ENCODE measurements at places on chromosomes 12 and 14.

GRCh38 chr14:92759300-92759678 is 10.9 kb upstream of the LGMN start:
- H3K4me3 ChIP-seq, result no peak overlapping the region
- H3K36me3 ChIP-seq, result no peaks in the 10 kb centered on the region
- no peak for DNase-seq
- no peaks in the 10 kb centered on the region for H3K4me1 ChIP-seq
- no peak overlapping the region for H3K27ac ChIP-seq

DNA sequence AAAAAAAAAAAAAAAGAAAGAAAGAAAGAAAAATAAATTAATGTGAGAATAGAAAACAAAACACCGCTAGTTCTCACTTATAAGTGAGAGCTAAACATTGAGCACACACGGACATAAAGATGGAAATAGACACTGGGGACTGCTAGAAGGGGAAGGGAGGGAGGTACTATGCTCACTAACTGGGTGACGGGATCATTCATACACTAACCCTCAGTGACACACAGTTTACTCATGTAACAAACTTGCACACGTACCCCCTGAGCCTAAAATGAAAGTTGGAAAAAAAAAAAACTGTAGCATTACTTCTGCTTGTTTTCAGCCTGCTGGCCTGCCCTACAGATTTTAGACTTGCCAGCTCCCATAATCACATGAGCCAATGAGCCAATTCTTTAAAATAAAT is 10.5 kb upstream of the PRMT5 start:
- H3K36me3 ChIP-seq, result peaks cover 3% of the 10 kb centered on the region
- H3K27ac ChIP-seq, result no peak overlapping the region
- no peaks in the 10 kb centered on the region for H3K4me1 ChIP-seq

DNA sequence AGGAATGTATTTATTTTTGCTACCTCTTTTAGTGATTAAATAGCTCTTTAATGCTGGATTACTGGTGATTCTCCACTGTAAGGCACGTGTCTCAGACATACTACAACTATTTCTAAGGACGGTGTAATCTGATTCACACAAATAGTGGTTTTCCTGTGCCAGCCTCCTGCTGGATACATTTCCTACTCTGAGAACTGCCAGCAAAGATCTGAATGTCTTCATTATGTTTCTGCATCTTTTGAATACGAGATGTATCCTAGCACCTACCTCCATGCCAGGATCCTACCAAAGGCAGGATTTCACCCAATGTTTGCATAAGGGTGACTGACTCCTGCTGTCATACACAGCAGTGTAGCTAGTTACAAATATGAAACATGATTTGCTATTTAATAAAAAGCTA is 120.6 kb downstream of the PRICKLE1 start:
- no peak for DNase-seq
- H3K4me1 ChIP-seq, result peaks cover 11% of the 10 kb centered on the region
- H3K36me3 ChIP-seq, result peaks cover 11% of the 10 kb centered on the region
- H3K4me3 ChIP-seq, result peak overlapping the region; percentile 25
- H3K27ac ChIP-seq, result no peak overlapping the region

DNA sequence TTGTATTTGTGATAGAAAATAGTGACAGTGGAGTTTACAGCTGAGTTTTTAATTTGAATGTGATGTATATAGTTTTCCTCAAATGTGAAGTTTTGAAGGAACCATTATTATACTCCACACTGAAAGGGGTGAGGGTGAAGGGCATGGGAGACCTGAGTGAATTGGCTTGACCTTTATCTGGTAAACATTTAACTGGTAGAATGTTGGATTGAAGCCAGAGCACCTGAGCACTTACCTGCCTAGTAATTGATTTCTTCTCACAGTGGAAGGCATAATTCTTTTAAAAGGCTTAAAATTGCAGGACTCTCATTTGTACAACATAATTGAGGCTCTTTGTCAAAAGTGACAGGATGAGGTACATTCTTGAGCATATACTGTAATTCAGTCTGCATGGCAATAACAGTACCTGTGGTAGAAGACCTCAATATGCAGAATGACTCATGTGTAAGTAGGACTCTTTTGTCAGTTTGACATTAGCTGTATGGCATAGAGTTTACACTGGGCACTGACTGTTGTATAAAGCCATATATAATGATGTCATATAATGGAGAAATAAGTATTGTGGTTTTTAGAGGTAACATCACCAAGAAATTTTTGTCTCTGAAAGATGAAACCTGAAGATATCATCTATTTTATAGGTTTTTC is 309.6 kb downstream of the TMTC2 start:
- H3K36me3 ChIP-seq, result no peaks in the 10 kb centered on the region
- H3K4me1 ChIP-seq, result no peaks in the 10 kb centered on the region
- DNase-seq, result no peak
- no peak overlapping the region for H3K27ac ChIP-seq
- no peaks in the 10 kb centered on the region for H3K27me3 ChIP-seq

DNA sequence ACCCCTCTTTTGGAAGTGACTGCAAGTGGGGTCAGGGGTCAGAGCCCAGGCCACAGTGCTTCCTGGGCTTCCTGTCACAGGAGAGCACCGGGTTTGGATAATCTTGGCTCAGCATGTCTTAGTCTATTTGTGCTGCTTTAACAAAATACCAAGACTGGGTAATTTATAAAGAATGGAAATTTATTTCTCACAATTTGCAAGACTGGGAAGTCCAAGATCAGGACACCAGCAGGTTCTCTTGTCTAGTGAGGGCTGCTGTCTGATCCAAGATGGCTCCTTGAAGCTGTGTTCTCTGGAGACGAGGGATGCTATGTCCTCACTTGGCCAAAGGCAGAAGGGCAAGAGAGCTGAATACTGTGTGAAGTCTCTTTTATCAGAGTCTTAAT is 74.1 kb downstream of the RIN3 start:
- peak overlapping the region; percentile 96 for H3K27ac ChIP-seq
- H3K4me3 ChIP-seq, result no peak overlapping the region
- no peaks in the 10 kb centered on the region for H3K27me3 ChIP-seq
- DNase-seq, result no peak
- peaks cover 62% of the 10 kb centered on the region for H3K4me1 ChIP-seq
- no peaks in the 10 kb centered on the region for H3K36me3 ChIP-seq

- no peaks in the 10 kb centered on the region for H3K36me3 ChIP-seq
- H3K27me3 ChIP-seq, result peaks cover 26% of the 10 kb centered on the region
- peak overlapping the region; percentile 51 for H3K4me3 ChIP-seq
- H3K27ac ChIP-seq, result no peak overlapping the region
- DNase-seq, result no peak
These were observed 1.7 kb downstream of the OTX2 start for GRCh38 chr14:56808383-56809269.

DNA sequence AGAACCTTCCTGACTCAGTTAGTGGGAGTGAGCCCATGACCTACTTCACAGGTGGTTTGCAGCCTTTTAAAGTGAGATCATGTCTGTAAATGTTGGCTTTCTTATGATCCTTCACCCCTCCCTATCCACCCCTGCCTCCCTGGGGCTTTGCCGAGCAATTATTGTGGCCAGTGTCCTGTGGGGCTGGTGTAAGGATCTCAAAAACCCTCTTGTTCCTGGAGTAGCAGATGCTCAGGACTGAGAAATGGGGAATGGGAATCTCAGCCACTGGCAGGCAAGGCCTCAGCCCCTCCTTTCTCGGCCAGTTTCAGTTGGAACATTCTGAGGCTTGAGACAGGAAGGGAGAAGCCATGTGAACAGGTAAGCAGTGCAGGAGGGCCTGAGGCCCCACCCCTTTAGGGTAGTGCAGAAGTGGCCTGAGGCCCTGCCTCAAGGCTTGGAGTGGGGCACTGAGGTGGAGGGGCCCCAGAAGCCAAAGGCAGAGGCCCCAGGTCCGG is 53.8 kb downstream of the PLEKHG3 start:
- no peaks in the 10 kb centered on the region for H3K36me3 ChIP-seq
- H3K27me3 ChIP-seq, result no peaks in the 10 kb centered on the region
- H3K27ac ChIP-seq, result peak overlapping the region; percentile 35
- H3K4me1 ChIP-seq, result peaks cover 64% of the 10 kb centered on the region
- H3K4me3 ChIP-seq, result no peak overlapping the region

DNA sequence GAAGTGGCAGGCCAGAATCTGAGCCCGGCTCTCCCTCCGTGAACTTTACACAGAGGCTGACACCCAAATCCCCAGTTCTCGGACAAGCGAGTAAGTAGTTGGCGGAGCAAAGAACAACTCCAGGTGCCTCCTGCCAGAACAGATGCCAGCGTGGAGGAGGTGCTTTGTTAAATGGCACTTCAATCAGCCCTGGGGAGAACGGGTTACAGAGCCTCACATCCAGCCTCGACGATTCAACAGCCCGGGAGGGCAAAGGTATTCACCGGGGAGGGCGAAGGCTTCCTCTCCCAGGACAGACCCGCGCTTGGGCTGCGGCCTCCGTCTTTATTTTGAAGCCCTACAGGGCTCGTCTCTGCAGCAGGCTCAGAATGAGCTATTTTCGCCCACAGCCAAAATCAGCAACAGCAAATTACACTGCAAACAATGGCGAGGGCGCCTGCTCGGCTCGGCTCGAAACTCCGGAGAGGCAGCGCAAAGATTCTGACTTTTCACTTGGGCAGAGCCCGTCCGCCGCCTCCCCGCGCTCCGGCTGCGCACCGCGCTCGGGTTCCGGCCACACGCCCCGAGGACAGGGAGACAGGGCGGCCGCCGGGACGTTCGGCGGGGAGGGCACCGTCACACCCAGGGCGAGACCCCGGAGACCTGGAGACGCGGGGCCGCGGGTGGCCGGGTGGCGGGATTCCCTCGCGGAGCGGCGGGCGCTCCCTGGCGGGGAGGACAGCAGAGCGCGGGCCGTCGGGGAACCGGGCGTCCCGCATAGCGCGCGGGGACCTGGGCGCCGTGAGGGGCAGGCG is 811 bp downstream of the TMCC3 start:
- no peak for DNase-seq
- no peaks in the 10 kb centered on the region for H3K36me3 ChIP-seq
- H3K4me1 ChIP-seq, result peaks cover 8% of the 10 kb centered on the region
- H3K27me3 ChIP-seq, result no peaks in the 10 kb centered on the region
- peak overlapping the region; percentile 91 for H3K4me3 ChIP-seq

DNA sequence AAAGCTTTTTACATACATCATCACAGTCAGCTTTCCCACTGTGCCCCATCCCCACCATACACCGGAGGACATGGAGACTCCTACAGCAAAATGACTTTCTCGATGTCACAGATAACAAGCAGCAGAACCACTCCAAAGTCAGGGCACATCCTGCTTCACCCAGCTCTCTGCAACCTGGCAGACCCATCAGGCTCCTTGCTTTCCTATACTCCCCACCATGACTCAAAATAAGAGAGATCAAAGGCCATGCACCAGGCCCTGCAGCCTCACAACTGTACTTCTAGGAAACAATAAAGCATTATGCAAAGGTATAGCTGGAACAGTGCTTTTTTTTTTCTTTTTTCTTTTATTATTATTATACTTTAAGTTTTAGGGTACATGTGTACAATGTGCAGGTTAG is 187.4 kb downstream of the DPF3 start:
- H3K36me3 ChIP-seq, result no peaks in the 10 kb centered on the region
- peaks cover 7% of the 10 kb centered on the region for H3K4me1 ChIP-seq
- no peak overlapping the region for H3K4me3 ChIP-seq
- H3K27ac ChIP-seq, result no peak overlapping the region

DNA sequence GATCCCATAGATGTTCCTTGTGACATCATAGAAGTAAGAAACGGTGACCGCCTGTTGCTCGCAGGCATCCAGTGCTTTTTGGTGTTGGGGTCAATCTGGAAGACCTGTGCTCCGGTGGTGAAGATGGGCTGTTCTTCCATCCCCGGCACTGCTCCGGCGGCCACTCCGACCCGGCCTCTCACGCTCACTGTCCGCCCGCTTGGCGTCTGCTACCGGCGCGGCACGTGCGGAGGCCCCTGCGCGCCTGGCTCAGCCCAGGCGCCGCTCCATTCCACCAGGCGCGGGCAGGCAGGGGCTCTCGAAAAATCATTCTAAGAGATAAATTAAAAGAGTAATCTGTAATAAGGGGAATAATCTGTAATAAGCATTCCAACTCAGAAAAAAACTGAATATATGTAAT is 934.5 kb downstream of the TMEM121 start:
- H3K4me1 ChIP-seq, result no peaks in the 10 kb centered on the region
- H3K27me3 ChIP-seq, result no peaks in the 10 kb centered on the region
- H3K36me3 ChIP-seq, result no peaks in the 10 kb centered on the region
- H3K27ac ChIP-seq, result no peak overlapping the region
- no peak for DNase-seq
- H3K4me3 ChIP-seq, result no peak overlapping the region

- DNase-seq, result no peak
- no peak overlapping the region for H3K27ac ChIP-seq
- H3K4me3 ChIP-seq, result peak overlapping the region; percentile 56
- H3K27me3 ChIP-seq, result no peaks in the 10 kb centered on the region
These were observed 21.3 kb upstream of the OASL start for GRCh38 chr12:121060149-121061001.

DNA sequence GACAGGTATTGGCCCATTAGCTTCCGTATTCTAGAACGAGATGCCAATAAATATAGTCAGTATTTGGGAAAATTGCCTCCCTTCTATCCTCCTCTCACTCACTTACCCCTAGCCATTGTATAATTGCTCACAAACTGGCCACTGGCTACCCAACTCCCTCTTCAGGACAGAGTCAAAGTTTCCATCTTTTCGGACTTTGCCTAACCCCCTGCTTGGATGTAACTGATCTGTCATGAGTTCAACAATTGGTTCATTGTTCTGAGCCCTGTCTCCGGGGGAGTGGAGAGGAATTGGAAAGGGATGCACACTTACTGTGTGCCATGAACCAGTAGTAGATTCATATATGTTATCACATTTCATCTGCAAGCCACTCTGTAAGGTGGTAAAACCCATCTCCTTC is 12.2 kb downstream of the MYRFL start:
- no peak overlapping the region for H3K27ac ChIP-seq
- H3K27me3 ChIP-seq, result no peaks in the 10 kb centered on the region
- no peak for DNase-seq
- no peaks in the 10 kb centered on the region for H3K36me3 ChIP-seq
